ENCODE measurements at places on chromosomes 5 and 9. TPM values are rescaled to one million over a fixed set of nuclear protein-coding genes. Genes with fewer than 3 reads are reported as not detected.

Gene HK3
- not detected for total RNA-seq

Gene PELO
- total RNA-seq: 17.5 TPM

Gene CYSRT1
- total RNA-seq: 2.9 TPM

Gene RIMOC1
- 8.0 TPM for total RNA-seq

Gene GRIA1
- not detected for total RNA-seq

Gene GPR150
- total RNA-seq: under 0.01 TPM

Gene PGGT1B
- 9.1 TPM for total RNA-seq

Gene SAXO1
- total RNA-seq: 0.51 TPM

Gene PCDHAC1
- total RNA-seq: under 0.01 TPM

Gene ATOSB
- 24.0 TPM for total RNA-seq

Gene ORM2
- not detected for total RNA-seq

Gene ANKRD34B
- total RNA-seq: 1.5 TPM

Gene PCDHGB4
- total RNA-seq: 7.1 TPM

Gene SLC6A19
- not detected for total RNA-seq

Gene PCDHB5
- total RNA-seq: 1.5 TPM

Gene CD274
- 12.1 TPM for total RNA-seq

Gene DNM1
- 131 TPM for total RNA-seq

Gene PAEP
- not detected for total RNA-seq

Gene ATP10B
- not detected for total RNA-seq

Gene SPEF2
- total RNA-seq: 1.1 TPM

Gene PCDHA12
- total RNA-seq: not detected

Gene PCDHGA6
- 5.6 TPM for total RNA-seq

Gene DAB2
- 27.2 TPM for total RNA-seq

Gene ANKRD31
- not detected for total RNA-seq

Gene SLC34A1
- not detected for total RNA-seq

Gene ARAP3
- total RNA-seq: 7.2 TPM

Gene TMEM141
- total RNA-seq: 82.4 TPM

Gene LOX
- 63.2 TPM for total RNA-seq

Gene LCN10
- not detected for total RNA-seq

Gene IL5
- total RNA-seq: not detected

Gene TNFSF15
- 0.25 TPM for total RNA-seq

Gene RNF183
- total RNA-seq: not detected

Gene SEMA6A
- 0.98 TPM for total RNA-seq

Gene CD14
- total RNA-seq: not detected

Gene SPINK7
- not detected for total RNA-seq

Gene AK8
- total RNA-seq: 0.49 TPM

Gene FYB1
- not detected for total RNA-seq

Gene CDHR2
- not detected for total RNA-seq

Gene INSL6
- not detected for total RNA-seq

Gene ZNF367
- 6.5 TPM for total RNA-seq

Gene POLR1E
- 19.5 TPM for total RNA-seq

Gene SPATA31D4
- not detected for total RNA-seq

Gene IL4
- total RNA-seq: not detected

Gene TAF11L14
- total RNA-seq: not detected

Gene CA9
- 0.16 TPM for total RNA-seq

Gene PCDHGB1
- total RNA-seq: 0.49 TPM

Gene CFAP90
- 2.2 TPM for total RNA-seq

Gene SCAMP1
- 27.5 TPM for total RNA-seq

Gene IL13
- not detected for total RNA-seq

Gene TLR4
- total RNA-seq: 12.2 TPM

Gene C5orf58
- total RNA-seq: not detected
